Kidney glomerular epithelial cell (primary cell): ENCODE measurements at places on chromosomes 4 and X.

DNA sequence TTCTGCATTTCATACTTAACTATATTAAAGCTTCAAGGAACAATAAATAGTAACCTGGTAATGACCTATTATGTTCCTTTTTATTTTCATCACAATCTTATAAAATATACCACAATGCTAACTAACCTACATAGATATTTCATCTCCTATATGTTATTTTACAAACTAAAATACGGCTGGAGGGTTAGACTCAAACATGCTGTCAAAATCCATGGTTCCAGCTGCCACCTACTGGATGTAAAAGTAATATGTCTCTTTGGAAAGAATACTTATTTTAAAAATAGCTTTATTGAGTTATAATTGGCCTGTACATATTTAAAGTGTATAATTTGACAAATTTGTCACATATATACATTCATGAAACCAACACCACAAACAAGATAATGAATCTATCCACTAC lies 15.0 kb downstream of the RGN start:
- DNase-seq = no peak

GRCh38 chr4:104905065-104905464 lies 241.6 kb upstream of the TET2 start:
- no peak for DNase-seq

- DNase-seq = no peak
Observed at GRCh38 chr4:124934916-124935315, 222.4 kb upstream of the ANKRD50 start.

- DNase-seq = no peak
Observed at GRCh38 chrX:106510713-106511403, 100.9 kb upstream of the RADX start.

GRCh38 chr4:97582890-97583289 lies 560.4 kb downstream of the STPG2 start:
- no peak for DNase-seq

DNA sequence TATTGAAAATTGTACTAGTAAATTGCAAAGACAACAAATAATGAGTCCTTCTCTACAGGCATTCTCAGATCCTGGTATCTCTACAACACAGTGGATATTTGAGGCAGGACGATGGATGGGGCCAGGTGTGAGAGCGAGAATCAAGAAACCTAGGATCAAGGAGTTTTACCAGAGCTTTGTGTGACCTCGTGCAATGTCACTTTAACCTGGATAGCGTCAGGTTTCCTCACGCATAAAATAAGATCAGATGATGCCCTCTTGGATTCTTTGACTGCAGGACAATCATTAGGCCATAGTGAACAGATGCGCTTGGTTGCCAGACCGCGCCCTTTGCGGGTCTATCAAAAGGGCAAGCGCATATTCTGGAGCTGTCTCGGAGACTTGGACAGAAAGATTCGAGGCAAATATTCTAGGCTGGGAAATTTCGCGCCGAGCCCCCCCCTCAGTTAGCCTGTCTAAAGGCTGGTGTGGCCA lies 66.6 kb downstream of the FBXO8 start:
- no peak for DNase-seq

DNA sequence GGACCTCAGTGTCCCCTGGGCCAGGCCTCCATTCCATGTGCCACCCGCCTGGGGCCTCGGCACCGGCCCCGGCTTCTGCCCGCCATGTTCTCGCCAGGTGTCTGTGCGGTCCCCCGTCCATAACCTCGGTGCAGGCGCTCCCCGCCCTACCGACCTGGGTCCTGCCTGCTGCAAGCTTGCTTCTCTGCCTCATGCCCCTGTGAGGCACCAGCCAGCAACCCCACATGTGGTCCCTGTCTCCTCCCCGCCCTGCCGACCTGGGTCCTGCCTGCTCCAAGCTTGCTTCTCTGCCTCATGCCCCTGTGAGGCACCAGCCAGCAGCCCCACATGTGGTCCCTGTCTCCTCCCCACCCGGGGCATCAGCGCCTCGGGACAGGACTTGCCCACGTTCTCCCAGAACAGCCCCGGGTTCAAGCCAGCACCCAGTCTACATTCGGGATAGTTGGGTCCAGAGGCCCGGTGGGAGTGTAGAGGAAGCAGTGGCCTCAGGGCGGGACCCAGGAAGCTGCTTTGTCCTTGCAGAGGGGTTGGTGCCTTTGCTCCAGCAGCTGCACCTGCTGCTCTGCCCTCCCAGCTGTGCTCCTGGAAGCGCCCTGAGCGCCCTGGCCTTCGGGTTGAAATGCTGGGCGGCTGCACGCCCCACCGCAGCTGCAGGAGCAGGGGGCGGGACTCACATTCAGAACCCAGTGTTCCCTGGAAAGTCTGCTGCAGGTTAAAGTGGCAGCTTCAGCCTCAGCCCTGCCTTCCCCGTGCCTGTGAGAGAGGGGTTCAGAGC lies 20.1 kb upstream of the UVSSA start:
- no peak for DNase-seq

- DNase-seq = no peak
Observed at GRCh38 chrX:112536544-112536943, 143.2 kb downstream of the LHFPL1 start.

DNA sequence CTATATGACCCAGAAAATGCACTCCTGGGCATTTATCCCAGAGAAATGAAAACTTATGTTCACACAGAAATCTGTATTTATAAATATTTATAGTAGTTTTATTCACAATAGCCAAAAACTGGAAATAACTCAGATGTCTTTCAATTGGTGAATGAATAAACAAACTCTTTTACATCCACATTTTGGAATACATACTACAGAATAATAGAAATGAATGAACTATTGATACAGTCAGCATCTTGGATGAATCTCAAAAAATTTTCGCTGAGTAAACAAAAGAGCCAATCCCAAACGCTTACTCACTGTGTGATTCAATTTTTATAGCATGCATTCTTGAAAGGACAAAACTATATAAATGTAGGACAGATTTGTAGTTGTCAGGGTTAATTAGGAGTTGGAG lies 75.1 kb upstream of the HTR2C start:
- DNase-seq = no peak

DNA sequence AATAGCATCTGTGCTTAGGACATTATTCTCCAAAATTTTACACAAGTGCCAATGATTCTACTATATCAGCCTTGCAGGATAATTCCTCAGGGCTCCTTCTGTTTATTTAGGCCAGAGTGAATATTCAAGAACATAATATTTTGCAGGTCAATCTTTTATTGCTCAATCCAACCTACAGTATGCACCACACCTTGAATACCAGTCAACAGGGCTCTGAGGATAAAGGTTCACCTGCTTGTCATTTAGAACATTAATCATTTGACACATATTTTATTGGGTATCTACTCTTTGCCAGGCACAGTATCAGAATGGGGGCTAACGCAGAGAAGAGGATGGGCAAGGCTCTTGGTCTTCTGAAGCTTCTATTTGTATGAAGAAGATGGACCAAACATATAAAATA lies 66.2 kb upstream of the SHISA3 start:
- DNase-seq = no peak

DNA sequence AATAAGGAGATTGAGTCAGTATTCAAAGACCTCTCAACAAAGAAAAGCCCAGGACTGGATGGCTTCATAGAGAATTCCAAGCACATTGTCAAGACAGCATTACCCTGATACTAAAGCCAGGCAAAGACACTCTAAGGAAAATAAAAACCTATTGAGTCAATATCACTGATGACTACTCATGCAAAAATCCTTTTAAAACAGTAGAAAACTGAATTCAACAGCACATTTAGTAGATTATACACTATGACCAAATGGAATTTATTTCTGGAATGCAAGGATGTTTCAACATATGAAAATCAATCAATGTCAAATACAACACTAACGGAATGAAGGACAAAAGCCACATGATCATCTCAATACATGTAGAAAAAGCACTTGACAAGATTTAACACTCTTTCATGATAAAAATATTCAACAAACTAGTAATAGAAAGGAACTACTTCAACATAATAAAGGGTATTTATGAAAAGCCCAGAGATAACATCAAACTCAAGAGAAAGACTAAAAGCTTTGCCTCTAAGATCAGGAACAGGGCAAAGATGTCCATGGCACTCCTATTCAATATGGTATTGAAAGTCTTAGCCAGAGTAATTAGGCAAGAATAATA lies 633.3 kb downstream of the ANKRD50 start:
- peak; percentile 46 for DNase-seq

DNA sequence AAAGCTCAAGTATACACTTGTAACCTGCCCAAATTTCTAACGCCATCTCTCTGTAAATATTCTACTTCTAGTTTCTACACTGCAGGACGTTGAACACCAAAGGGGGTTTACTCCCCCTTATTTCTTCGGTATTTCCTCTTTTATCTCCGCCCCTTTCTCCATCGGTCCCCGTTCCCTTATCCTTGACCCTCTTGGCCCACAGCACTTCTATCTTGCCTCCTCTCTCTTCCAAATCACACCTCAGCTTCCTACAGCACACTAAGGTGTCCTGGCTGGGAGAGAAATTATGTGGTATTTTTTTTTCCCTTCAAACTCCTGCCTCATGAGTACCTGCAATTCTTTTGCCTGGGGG lies 715 bp downstream of the ZMAT1 start:
- no peak for DNase-seq

DNA sequence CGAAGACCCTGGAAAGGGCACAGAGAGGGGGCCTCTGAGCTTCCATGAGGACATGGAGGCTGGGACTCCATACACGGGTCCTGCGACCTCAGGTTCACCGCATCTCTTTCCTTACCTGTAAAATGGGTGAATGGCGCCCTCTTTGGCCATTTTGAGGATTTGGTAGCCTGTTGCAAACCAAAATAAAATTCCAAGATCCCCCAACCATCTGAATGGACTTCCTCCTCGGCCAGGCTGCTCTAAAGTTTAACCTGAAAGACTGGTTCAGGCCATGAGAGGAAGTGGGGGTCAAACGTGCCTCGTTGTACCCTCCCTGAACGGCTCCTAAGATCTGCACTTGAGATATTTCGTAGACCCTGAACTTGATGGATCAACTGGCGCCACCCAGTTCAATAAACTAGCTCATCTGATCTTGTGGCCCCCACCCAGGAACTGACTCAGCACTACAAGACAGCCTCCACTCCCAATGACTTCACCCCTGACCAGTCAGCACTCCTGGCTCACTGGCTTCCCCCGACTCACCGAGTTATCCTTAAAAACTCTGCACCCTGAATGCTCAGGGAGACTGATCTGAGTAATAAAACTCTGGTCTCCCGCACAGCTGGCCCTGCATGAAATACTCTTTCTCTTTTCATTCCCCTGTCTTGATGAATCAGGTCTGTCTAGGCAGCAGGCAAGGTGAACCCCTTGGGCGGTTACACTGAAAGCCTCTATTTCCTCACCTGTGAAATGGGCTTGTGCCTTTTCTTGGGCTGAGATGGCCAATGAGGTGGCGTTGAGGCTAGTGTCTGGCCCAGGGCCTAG lies 32.9 kb upstream of the GPR78 start:
- peak; percentile 50 for DNase-seq
